ENCODE measurements at places on chromosomes 4 and X.

DNA sequence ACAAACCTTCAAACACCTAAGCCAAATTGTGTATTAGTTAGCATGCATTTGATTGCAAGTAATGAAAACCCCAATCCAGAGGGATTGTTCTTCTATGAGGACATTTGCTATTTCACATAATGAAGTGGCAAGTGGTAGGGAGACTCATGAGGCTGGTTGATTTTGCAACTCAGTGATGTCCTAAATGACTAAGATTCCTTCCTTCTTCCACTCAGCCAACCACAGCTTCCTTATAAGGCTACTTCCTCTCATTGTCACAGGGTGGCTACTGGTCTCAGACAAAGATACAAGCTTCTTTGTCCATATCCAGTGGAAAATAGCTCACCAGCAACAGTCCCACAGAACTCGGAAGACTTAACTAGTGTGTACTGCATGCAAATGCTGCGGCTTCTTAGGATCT lies 5.3 kb upstream of the OTC start:
- no peak for DNase-seq

GRCh38 chr4:3467601-3468031 lies 4.5 kb downstream of the DOK7 start:
- DNase-seq, result no peak

DNA sequence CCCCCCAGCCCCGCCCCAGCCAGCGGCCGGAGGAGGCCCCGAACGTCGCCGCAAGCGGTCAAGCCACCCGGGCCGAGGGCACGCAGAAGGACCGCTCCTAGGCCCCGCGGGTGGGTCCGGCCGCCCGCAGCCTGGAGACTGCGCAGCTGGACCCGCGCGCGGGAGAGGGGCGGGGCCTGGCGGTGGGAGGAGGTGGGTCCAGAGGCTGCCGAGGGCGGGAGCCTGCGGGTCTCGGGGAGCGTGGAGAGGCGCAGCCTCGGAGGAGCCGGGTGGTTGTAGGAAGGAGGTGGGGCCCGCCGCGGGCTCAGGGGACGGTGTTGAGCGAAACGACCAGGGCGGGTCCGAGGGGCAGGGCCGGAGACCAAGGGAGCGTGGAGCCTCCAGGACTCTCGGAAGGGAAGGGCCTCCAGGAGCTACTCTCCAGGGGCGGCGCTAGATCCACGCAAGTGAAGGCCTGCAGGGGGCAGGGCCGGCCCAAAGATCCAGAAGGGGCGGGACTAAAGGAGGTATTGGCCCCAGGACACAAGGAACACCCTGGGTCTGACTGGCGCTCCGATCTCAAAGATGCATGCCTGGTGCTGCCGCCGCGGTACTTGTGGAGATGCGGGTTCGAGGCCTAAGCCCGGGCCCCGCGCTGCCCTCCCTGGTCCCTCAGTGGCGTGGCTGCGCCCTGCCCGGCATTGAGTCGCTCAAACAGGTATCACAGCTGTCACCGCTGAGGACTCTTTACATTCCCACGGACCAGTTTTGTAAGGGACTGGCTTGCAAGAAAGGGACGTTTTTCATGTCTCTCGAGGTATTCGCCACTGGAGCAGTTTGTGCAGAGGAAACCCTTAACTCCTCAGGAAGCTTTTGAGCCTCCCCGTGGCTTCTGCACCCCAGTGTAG lies 5.9 kb downstream of the TIMM17B start:
- DNase-seq, result peak; percentile 37

DNA sequence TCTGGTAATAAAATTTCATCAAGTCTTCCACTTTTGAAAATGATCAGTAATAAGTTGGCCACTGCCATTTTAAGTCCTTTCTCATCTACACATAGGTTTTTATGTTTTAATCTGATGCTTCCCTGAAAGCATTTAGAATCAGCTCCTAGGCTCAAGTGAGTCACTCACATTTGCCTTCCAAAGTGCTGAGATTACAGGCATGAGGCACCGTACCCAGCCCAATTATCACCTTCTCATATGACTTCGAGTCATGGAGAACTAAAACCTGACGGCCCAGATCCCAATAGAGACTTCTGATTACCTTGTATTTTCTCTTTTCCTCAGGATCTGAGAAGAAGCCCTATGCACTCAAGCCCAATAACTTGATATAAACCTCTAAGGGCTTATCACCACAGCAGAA lies 140.8 kb downstream of the OPHN1 start:
- no peak for DNase-seq

GRCh38 chr4:7867701-7868435 lies 71.8 kb downstream of the AFAP1 start:
- DNase-seq, result no peak

- DNase-seq, result no peak
Measured at GRCh38 chr4:123731035-123731434, 334.4 kb downstream of the SPRY1 start.

GRCh38 chr4:130074096-130074495 lies 978.1 kb downstream of the C4orf33 start:
- DNase-seq, result no peak

DNA sequence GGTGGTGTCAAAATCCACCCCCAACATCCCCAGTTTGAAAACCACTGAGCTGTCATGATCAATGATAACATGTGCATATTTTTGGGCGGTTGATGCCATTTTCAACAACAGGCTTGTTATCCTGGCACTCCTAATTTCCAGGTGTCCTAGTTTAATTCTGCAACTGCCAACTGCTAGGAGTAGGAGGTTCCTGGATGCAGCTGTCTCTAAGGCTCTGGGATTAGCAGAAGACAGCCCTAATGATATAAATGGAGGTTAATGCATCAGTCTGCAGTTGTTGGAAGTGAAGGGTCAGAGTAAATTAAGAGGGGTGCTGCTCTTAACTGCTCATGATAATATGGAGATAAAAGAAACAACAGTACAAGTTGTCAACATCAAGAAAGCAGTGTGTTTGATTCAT lies 23.8 kb downstream of the ARFIP1 start:
- DNase-seq, result no peak

DNA sequence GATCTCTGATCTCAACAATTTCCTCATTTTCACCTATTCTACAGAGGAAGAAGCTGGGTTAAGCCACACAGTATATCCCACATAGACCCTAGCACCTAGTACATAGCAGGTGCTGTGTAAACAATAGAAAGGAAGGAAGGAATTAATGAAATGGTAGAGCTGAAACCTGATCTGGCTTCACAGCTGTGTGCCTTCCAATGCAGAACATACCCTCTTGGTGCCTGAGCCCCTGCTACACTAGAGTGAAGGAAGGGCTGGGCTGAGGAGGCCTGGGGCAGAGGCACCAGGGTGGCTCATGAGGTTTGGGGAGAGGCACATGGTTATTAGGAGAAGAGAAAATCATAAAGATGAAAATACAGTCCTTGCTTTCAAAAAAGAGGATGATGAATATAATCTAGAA lies 21.3 kb downstream of the LRRC66 start:
- DNase-seq, result no peak

GRCh38 chr4:140876615-140877364 lies 120.6 kb upstream of the TBC1D9 start:
- no peak for DNase-seq
